Activated T-cell treated with anti-CD3 and anti-CD28 coated beads for 48 hours (primary cell): ENCODE measurements at places on chromosomes 6 and 20.

DNA sequence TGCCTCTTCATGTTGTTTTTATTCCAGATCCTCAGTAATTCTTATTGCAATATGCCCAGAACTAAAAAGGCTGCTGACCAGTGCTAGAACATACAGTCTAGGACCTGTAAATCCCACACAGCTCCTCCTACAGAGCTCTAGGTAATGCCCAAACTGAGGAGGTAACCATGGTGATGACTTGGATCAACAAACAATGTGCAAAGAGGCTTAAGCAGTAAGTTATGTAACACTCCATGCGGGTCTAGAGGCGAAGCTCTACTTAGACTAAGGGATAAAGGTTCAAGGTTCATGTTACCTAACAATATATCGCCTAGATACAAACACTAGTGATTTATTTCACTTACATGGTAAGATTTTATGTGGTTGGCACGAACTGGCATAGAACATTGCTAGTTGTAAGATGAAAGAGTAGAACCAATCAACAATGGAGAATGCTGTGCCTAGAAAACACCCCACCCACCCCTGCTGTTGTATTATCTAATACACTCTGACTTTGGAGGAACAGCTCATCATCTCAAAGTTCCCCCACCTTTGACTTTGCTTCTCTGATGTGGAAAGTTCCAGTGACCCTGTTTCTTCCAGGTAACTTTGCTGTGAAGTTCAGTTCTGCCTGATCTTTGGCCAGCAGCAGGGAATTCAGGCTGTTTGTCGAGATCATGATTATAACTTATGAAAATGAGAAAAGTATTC, 242.4 kb downstream of the ALDH8A1 start:
- no peak for DNase-seq

DNA sequence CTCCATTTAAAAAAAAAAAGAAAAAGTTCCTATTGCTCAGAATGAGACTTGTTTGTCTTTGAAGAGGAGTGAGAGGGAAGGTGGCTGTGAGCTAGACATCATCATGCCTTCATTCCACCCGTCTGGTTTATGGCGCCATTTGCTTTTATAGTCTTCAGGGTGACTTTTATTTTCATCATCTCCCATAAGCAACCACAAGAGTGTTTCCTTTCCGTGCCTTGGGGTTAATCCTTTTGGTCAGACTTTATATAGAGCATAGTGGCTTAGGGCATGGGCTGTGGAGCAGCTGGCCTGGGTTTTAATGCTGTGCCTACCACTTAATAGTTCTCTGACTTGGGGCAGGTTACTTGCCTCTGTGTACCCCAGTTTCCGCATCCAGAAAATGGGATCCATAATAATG, 77.8 kb downstream of the RREB1 start:
- no peak for DNase-seq

GRCh38 chr20:24718696-24719095, 230.4 kb upstream of the CST7 start:
- no peak for DNase-seq

- no peak for DNase-seq
Observed at GRCh38 chr20:14446446-14446845, 109.0 kb upstream of the FLRT3 start.

DNA sequence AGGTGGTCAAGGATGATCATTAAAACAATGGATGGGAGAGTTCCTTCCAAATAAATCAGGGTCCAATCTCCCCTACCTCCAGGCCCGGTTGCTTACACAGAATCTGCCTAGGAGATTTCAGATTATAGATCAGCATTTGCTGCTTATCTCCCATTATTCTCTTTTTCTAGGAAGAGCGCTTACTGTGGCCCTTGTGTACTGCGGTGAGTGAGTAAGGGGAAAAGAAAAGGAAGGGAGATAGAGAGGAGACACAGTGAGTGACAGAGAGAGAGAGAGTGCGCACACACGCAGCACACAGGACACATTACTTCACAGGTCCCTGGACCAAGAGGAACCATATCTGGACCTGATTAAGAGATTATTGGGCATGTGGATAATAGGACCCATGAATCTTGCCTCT, 6.2 kb downstream of the LATS1 start:
- DNase-seq: no peak

DNA sequence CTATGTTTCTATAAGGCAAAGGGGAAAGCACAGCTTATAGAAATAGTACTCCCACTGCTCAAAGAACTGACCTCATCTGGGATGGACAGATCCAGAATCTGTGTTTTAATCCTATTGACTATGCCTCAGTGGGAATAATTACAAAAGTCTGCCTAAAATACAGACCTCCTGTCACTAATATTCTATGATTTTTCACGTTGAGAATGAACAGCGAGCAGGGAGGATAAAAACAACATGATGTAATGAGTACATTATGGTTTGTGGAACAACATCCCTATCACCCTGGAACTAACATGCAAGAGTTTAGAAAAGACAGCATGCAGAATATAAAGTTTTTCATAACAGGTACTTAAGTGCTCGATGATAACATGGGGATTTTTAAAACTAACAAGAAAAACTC, 53.9 kb downstream of the EPHA7 start:
- DNase-seq: no peak

- no peak for DNase-seq
Observed at GRCh38 chr6:133854364-133855275, 34.3 kb upstream of the TCF21 start.

GRCh38 chr6:43861212-43861894, 91.3 kb downstream of the VEGFA start:
- DNase-seq: no peak

DNA sequence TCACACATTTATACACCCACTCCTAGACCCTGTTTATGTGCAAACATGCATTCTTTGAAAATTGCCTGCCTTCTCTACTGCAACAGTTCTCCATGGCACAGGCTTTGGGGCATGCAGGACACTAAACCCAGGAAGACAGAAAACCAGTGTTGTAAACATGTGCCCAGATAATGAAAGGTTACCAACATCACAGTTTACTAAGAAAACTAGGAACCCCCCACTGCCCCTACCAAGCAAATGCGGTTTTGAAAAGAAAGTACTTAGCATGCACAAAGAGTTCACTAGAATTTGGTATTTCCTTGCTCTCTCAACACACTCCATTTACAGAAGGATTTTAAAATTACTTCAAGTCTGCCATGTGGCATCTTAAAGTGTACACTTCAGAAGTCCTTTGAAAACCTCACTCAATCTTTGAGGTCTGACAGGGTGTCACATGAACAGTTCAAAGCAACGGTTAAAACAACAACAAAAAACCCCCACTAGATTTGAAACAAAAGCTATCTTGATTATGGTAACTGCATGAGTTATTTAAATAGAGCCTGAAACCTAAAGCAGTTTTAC, 245.0 kb downstream of the GMPR start:
- no peak for DNase-seq

DNA sequence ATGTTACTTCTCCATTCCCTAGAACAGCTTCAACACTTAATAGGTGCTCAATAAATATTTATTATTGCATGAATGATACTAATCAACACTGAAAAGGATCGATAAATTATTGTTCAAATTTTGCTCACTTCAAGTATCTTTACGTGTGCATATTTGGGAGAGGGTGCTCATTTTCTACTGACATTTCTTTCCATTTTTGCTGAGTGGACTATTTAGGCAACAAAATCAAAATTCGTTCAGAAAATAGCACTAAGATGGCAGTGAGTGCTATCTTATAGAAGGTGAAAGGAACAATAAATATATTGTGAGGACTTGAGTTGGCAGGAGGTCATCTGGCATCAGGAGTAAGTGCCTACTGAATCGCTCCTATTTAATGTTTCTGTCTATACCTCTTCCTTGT, 501.9 kb upstream of the IRAK1BP1 start:
- no peak for DNase-seq

DNA sequence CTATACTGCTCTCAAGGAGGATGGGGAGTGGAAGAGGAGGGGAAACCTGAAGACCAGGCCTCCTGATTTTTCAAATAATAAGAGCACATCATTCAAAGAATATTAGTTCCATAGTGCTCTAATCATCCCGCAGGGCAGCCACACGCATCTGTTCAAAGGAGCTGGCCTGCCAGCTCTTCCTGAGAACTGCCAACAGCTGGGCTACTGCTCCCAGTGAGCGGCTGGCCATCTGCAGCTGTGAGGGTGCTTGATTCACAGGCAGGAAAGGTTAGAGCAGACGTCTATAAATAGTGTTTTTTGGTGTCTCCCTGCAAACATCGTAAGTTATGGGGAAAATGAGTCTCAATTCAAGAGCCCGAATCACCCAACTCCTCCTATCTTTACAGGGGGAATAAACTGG, 17.3 kb downstream of the NSFL1C start:
- DNase-seq: no peak

GRCh38 chr6:139027620-139028182, 844 bp upstream of the ABRACL start:
- DNase-seq: peak; percentile 25

- no peak for DNase-seq
Observed at GRCh38 chr6:91087908-91088307, 501.0 kb upstream of the MAP3K7 start.

DNA sequence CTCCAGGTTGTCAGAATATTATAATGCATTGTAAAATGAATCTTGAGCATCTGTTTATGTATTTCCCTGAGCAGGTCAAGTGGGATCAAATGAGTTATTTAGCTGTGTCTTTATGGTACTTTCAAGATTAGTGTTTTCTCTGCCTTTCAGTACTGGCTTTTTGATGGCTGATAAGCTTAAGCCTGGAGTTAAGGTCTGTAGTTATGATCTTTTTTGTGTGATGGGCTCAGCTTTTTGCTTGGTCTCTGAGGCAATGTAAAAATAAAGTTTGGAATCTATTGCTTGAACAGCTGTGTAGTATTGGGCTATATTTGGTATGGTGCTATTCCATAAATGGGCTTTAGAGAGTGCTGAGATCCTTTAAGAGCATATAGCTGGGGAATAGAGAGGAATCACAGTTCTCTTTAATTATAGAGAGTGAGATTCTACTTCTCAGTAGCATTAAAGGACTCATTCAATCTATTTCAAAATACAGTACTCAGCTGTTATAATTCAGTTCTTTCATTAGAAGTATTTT, 40.7 kb downstream of the ZNF451 start:
- no peak for DNase-seq

DNA sequence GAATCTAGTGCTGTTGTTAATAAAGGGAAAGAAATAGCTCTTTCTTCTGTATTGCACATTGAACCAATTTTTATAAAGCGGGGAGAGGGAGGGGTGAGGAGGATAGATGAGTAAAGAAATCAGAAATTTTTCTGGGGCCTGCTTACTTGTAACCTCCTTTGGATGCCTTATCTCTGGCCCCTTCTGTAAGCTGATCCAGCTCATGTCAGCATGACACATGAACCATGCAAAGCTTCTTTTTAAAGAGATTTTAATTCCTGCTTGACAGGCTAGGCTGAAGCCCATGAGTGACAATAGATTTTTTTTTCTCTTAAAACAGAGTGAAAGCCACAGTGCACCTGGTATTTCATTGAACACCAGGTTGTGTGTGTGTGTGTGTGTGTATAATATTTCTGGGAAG, 325.3 kb downstream of the PRL start:
- DNase-seq: no peak

- no peak for DNase-seq
Observed at GRCh38 chr20:45341579-45341938, 6.7 kb downstream of the SDC4 start.

DNA sequence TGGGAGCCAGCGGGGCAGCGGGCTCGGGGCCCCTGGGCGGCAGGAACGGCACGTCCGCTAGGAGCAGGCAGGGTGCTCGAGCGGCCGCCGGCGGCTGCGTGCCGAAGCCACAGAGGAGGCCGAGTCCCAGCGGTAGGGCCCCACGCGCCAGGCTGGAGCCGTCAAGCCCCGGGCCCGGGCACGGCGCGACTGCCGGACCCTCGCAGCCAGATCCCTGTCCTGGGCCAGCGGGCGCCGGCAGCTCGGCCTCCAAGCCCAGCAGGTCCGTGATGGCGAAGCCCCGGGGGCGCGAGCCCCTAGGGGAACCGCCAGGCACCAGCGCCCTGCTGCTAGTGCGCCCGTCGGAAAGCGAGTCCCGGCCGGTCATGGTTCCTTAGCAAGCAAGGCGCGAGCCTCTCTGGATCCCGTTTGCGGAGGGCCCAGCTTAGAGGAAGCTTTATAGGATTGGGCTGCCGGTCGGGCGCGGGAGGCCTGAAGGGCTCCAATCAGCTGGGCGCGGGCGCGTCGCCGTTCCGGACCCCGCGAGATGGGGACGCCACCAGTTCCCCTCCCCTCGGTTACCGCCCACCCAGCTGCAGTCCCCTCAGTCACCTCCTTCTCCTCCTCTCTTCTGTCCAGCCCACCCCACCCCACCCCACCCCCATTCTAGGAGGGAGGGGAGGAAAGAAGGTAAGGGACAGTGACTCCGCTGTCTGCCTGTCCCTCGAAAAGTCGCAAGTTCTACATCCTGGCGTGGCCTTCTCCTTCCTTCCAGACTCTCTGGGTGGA, at the start of gene VSX1:
Gene VSX1, minus strand, starts transcription at position 412 of the 768 bp plus-strand sequence. Its CDS starts 45 bp downstream, at position 367.
- no peak for DNase-seq

DNA sequence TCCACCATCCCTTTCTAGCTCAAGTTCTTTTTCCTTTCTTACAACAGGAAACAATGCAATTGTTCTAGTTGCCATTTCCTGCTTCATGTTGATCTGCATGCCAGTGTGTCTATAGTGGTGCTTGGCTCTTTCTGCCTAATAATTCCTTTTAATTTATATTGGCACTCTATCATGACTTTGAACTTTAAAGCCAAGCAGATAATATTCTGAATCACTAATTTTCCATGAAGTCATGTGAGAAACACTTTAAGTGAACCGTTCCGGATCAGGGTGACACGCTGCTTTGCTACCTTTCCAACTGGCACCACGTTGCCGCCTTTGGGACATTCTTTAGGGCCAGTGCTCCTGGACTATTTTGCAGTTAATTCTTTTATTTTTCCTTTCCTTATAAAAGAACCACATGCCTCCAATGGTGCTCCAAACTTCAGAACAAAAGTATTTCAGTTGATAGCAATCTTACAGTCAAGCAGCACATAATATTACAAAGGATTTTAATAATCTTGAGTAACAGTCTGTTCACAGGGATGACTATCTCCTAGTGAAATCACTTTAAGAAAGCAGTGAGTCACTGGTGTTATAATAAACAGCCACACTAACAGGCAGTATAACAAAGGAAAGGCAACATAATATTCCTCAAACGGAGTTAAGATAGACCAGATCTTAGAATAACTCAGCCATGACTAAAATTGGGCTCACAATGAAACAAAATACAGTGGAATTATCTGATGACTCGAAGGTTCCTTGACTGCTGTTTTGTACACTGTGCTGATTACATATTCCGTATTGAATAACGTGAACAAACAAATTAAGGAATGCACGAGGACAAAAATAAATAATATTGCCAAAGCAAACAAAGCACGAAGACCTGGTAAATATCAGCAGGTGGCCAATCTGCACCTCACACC, 19.0 kb upstream of the BLOC1S5 start:
- DNase-seq: no peak

- DNase-seq: no peak
Observed at GRCh38 chr6:5626727-5627426, 365.6 kb downstream of the FARS2 start.
